ENCODE measurements at places on chromosomes 13 and 19.

DNA sequence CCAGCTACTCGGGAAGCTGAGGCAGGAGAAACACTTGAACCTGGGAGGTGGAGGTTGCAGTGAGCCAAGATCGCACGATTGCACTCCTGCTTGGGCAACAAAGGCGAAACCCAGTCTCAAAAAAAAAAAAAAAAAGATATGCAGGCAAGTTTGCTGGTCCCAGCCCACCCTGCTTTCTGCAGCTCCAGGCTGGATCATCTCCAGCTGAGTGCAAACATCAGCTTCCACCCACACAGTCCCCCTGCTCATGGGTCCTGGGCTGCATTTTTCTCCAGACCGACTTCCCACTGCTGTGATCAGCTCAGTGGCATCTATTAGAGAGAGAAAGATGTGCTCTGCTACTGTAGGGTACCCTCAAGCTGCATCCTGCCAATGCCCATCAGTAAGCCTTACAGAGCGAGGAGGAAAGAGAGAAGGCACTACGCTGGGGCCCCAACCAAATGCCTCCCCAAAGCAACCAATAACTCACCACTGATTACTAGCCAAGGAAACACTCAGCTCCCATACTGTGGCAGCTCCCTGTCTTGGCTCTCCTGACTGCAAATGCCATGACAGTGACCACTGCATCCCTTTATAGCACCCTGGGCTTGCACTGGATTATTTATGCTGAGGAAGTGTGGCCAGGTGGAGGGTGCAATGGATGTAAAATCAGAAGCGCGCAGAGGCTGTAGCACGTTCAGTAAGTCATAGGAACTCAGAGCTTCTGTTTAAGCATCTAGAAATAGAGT lies 170.9 kb upstream of the ZNF507 start:
- H3K4me3 ChIP-seq = no peak overlapping the region
- peaks cover 1% of the 10 kb centered on the region for H3K27me3 ChIP-seq
- no peak for DNase-seq
- no peaks in the 10 kb centered on the region for H3K36me3 ChIP-seq

DNA sequence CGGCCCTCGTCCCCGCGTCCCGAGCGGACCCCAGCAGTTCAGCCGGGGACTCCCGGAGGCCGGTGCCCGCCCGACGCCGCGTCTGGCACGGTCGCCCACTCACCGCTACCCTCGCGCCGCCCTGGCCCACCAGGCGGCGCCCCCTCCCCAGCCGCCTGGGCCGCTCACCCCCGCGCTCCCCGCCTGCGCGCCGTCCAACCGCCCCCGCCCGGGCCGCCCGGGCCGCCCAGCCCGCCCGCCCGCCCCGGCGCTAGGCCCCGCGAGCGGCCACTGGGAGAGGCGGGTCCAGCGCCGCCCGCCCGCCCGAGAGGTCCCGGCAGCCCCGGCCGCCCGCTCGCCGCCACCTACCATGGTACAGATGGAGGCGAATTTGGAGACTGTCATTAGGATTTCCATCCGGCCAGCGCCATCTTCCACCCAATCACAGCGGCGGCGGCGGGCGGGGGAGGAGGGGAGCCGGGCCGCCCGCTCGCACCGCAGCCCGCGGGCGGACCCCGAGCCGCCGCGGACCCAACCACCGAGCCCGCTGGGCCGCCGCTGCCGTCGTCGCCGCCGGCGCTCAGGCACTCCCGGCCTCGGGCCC lies at the start of gene USP12:
USP12 (minus strand) TSS at position 568 of the 583 bp plus-strand sequence; CDS start at position 396, 172 bp downstream.
- peak; percentile 73 for DNase-seq
- peak within 1 kb of the TSS; percentile 96 for H3K27ac ChIP-seq
- peaks cover 55% of the 10 kb centered on the region for H3K4me1 ChIP-seq
- H3K4me3 ChIP-seq = peak within 1 kb of the TSS; percentile 86
- peaks cover 4% of the 10 kb centered on the region for H3K36me3 ChIP-seq

GRCh38 chr19:10615429-10616023 lies 9.8 kb upstream of the SLC44A2 start:
- peak overlapping the region; percentile 64 for H3K4me3 ChIP-seq
- peaks cover 38% of the 10 kb centered on the region for H3K4me1 ChIP-seq
- peak overlapping the region; percentile 84 for H3K27ac ChIP-seq
- peaks cover 41% of the 10 kb centered on the region for H3K36me3 ChIP-seq
- no peaks in the 10 kb centered on the region for H3K27me3 ChIP-seq
- no peak for DNase-seq

DNA sequence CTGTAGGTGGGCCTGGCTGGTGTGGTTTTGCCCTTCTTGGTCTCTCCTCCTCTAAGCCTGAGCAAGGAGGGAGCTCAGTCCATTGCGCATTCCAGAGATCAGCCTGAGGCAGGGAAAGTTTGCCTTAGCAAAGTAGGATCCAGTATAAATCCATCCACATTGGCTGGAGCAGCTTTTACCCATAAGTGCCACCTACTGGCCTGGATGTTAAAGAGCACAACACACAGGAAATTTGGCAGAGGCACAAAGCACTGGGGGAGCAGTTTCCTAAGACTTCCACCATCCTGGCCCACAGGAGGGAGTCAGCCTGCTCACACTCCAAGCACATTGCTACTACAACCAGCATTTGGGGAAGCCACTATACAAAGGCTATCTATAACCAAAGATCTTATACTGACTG lies 1124.2 kb downstream of the SLITRK1 start:
- no peaks in the 10 kb centered on the region for H3K36me3 ChIP-seq
- DNase-seq = no peak
- no peak overlapping the region for H3K4me3 ChIP-seq
- no peak overlapping the region for H3K27ac ChIP-seq
- H3K4me1 ChIP-seq = no peaks in the 10 kb centered on the region

DNA sequence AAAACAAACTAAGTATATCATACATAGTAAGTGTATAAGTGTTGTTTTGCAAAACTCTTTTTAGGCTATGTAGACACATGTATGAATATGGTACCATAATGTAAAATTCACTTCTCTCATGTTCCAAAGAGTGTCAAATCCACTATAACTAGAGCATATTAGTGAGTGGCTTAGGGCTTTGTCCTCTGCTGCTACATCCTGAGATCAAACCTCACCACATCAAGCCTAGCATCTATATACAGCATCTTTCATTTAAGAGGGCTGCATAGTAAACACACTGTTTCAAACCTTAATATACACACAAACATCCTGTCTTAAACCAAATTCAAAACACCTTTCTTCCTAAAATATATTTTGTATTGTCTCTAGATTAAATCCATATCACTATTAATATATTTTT lies 38.7 kb downstream of the ELF1 start:
- peak overlapping the region; percentile 96 for H3K27ac ChIP-seq
- DNase-seq = no peak
- peaks cover 12% of the 10 kb centered on the region for H3K36me3 ChIP-seq
- H3K4me1 ChIP-seq = peaks cover 83% of the 10 kb centered on the region
- no peaks in the 10 kb centered on the region for H3K27me3 ChIP-seq
- H3K4me3 ChIP-seq = peak overlapping the region; percentile 92

DNA sequence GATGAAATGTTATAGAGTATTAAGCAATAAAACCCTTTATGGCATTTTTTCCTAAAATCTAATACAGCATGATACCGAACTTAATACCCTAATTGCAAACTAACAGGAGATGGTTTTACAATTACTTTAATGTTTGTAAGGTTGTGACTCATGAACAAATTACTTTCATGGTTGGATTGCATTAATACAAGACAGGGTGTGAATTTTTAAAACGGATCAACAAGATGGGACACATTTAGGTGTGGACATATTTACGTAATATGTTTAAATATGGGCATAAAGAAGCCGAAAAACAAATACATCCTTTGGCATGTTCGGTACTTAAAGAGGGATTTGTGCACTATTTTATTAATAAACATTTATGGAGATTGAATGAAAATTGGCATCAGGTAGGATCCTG lies 168.3 kb upstream of the SPRY2 start:
- no peaks in the 10 kb centered on the region for H3K27me3 ChIP-seq
- DNase-seq = no peak
- no peak overlapping the region for H3K4me3 ChIP-seq
- no peak overlapping the region for H3K27ac ChIP-seq
- H3K36me3 ChIP-seq = no peaks in the 10 kb centered on the region

- H3K27ac ChIP-seq = no peak overlapping the region
- DNase-seq = no peak
- no peaks in the 10 kb centered on the region for H3K36me3 ChIP-seq
- H3K4me3 ChIP-seq = no peak overlapping the region
Measured at GRCh38 chr13:24675806-24676570, 4.2 kb upstream of the ATP12A start.

DNA sequence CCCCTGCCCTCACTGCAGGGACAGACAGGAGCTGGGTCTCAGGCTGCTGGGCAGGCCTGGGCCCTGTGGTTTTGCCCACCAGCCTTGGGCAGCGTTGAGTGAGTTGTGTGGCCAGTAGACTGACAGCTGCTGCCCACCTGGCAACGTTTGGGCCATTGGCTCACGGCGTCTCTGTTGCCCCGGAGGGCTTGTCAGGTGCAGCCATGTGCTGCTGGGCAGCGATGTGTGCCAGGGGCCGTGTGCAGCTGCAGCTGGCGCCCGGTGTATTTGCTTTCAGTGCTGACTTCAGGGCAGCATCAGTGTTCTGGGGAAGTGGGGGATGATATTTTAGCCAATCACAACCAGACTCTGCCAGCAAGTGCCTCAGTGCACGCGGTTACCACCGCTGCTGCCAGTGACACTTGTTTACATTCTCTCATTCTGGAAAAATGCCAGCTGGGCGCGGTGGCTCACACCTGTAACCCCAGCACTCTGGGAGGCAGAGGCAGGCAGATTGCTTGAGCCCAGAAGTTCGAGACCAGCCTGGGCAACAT lies 10.6 kb downstream of the FZR1 start:
- H3K4me1 ChIP-seq = peaks cover 54% of the 10 kb centered on the region
- no peak overlapping the region for H3K4me3 ChIP-seq
- no peak for DNase-seq
- H3K27me3 ChIP-seq = no peaks in the 10 kb centered on the region
- H3K27ac ChIP-seq = peak overlapping the region; percentile 76
- H3K36me3 ChIP-seq = peaks cover 11% of the 10 kb centered on the region

- H3K27me3 ChIP-seq = no peaks in the 10 kb centered on the region
- no peaks in the 10 kb centered on the region for H3K36me3 ChIP-seq
- DNase-seq = no peak
- no peaks in the 10 kb centered on the region for H3K4me1 ChIP-seq
- H3K4me3 ChIP-seq = no peak overlapping the region
- H3K27ac ChIP-seq = no peak overlapping the region
Measured at GRCh38 chr13:50422181-50423148, 407.2 kb downstream of the KCNRG start.

GRCh38 chr13:49694446-49694845 lies 3.2 kb upstream of the EBPL start:
- H3K36me3 ChIP-seq = no peaks in the 10 kb centered on the region
- H3K27me3 ChIP-seq = no peaks in the 10 kb centered on the region
- H3K27ac ChIP-seq = no peak overlapping the region
- no peak for DNase-seq
- peaks cover 22% of the 10 kb centered on the region for H3K4me1 ChIP-seq
- H3K4me3 ChIP-seq = no peak overlapping the region

- peak within 1 kb of the TSS; percentile 93 for H3K4me3 ChIP-seq
- H3K4me1 ChIP-seq = peaks cover 17% of the 10 kb centered on the region
- DNase-seq = peak; percentile 86
- no peaks in the 10 kb centered on the region for H3K27me3 ChIP-seq
Measured at GRCh38 chr19:52336117-52336790, at the start of gene ZNF610. Gene ZNF610 (plus strand): TSS chr19:52336243. CDS start chr19:52349173, 12,930 bp downstream.
